ENCODE measurements at places on chromosomes 1 and 21. TPM values are rescaled to one million over a fixed set of nuclear protein-coding genes. Genes with fewer than 3 reads are reported as not detected.

DNA sequence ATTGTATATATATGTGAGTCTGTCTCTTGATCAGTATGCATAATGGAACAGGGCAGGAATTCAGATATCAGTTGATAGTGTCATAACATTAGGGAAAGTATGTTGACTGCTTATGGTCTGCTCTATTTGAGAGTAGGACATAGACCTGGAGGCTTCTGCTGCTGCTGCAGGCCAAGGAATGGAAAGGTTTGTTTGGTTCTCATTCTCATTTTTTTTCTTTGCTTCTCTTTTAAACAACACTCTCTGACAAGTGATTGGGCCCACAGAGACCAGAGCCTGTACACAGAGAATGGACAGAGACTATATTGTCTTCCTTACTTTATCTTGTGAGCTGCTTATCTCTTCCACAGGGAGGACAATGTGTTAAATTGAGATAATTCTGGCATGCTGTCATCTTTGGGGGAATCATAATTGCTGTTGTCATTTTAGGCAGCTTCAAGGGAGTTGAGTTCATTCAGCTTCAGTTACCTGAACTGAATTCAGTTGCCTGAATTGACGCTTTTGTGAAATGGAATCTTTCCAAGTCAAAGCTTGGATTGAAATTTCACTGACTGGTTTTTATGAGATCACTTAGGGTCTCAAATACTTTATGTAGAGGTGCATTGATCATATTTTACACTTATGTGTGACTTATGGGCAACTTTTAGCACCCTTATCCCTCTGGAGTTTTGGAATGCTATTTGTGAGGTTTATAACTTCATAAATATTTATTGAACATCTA lies 16.9 kb downstream of the CAP1 start:
- peaks cover 24% of the 10 kb centered on the region for H3K4me1 ChIP-seq
- no peak for DNase-seq
- H3K4me3 ChIP-seq, result no peak overlapping the region
- H3K27me3 ChIP-seq, result no peaks in the 10 kb centered on the region
- peaks cover 25% of the 10 kb centered on the region for H3K36me3 ChIP-seq

The VSIG8 gene
- polyA plus RNA-seq, result 0.06 TPM

The C1QC gene
- 79.1 TPM for polyA plus RNA-seq

The HS2ST1 gene
- polyA plus RNA-seq, result 32.2 TPM

The TNFRSF4 gene
- polyA plus RNA-seq, result 1.1 TPM

The SLC44A3 gene
- 70.5 TPM for polyA plus RNA-seq

GRCh38 chr1:14677292-14677971 lies 78.9 kb downstream of the KAZN start:
- no peaks in the 10 kb centered on the region for H3K4me1 ChIP-seq
- no peak overlapping the region for H3K27ac ChIP-seq
- no peaks in the 10 kb centered on the region for H3K36me3 ChIP-seq
- no peaks in the 10 kb centered on the region for H3K27me3 ChIP-seq
- H3K4me3 ChIP-seq, result no peak overlapping the region

The PGLYRP3 gene
- not detected for polyA plus RNA-seq

The B3GALT2 gene
- 4.9 TPM for polyA plus RNA-seq

The CRNN gene
- polyA plus RNA-seq, result not detected

The LBR gene
- 71.2 TPM for polyA plus RNA-seq

The RGS16 gene
- 2.3 TPM for polyA plus RNA-seq

The TOMM40L gene
- polyA plus RNA-seq, result 16.2 TPM

DNA sequence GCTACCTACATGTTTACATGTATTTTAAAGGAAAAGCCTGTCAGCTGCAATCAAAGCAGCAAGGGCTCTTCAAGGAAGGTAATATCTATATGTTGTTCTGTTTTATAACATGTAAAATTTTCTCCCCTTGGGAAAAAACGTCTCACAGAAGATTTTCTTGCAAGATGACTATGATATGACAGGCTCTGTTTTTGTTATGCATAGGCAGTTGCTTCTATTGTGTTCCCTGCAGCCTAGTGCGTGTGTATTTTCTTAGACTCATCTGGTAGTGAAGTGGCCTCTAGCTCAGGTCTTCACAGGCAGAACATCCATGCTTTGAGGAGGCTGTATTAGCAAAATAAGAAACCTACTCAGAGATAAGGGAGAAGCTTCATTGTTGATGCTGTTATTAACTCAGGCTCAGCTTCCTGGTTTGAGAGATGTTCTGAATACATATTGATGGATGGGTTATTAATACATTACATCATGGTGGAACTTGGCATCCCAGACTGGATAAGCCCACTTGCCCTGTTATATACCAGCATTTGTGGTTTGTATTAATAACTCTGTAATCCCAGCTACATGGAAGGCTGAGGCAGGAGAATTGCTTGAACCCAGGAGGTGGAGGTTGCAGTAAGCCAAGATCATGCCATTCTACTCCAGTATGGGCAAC lies 35.8 kb downstream of the LAMC1 start:
- DNase-seq, result no peak
- H3K27me3 ChIP-seq, result no peaks in the 10 kb centered on the region
- H3K36me3 ChIP-seq, result no peaks in the 10 kb centered on the region
- no peak overlapping the region for H3K27ac ChIP-seq
- no peak overlapping the region for H3K4me3 ChIP-seq

The TP73 gene
- 0.55 TPM for polyA plus RNA-seq

DNA sequence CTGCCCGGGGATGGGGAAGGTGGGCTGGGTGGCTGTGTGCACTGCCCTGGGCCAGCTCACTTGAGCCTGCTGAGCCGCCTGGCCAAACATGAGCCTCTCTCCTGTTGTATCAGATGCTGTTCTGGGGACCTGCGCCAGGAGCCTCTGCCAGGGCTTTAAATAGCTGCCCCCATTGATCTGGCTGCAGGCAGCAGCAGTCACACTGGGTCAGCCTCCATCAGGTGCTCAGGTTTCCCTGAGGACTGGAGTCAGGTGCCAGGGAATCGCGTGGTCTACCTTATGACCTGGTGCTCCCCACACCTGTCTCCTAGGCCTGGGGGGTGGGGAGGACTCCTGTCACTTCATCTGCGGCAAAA lies 700 bp upstream of the CCDC28B start:
- DNase-seq, result no peak
- peaks cover 22% of the 10 kb centered on the region for H3K4me1 ChIP-seq
- H3K4me3 ChIP-seq, result peak overlapping the region; percentile 52
- H3K36me3 ChIP-seq, result peaks cover 37% of the 10 kb centered on the region
- H3K27ac ChIP-seq, result peak overlapping the region; percentile 67

DNA sequence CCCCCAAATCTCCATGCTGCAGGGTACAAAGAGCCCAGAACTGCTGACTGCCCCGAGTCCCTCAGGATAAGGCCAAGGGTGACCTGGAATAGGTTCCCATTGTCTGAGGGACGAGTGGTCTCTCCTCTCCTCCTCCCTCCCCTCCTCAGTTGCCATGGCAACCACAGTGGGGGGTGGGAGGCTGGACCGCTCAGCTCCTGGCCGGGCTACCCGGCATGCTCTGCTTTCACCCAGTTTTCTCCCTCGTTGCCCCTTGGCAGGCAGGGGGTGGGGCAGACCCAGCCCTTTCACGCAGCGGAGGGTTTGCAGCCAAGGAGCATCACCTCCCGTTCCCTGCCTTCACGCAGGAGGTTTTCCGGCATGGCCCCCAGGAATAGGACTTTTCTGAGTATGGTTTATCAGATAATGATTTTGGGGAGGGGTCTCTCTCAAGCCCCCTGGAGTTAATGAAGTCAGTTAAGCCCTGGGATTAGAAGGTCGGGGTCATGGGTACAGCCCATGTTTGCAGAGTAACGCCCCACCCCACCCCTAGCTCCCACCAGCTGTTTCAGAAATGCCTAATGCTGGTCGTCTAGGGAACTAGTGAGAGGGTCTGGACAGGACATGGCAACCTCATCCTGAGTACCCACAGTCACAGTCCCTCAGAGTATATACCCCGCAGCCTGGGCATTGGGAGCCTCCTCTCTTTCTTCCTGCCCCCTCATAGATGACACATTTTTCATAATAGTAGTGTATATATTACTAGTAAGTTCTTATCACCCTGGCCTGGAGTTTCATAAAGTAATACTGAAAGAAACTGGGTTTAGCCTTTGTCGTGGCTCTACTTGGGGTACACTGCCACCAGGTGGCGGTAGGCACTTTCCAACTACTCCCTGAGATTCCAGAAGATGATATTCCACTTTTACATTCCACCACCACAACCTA lies 20.7 kb downstream of the C1QB start:
- H3K27ac ChIP-seq, result no peak overlapping the region
- H3K27me3 ChIP-seq, result peaks cover 2% of the 10 kb centered on the region
- DNase-seq, result peak; percentile 67
- no peak overlapping the region for H3K4me3 ChIP-seq
- H3K4me1 ChIP-seq, result peaks cover 19% of the 10 kb centered on the region

The C1orf74 gene
- 4.7 TPM for polyA plus RNA-seq

DNA sequence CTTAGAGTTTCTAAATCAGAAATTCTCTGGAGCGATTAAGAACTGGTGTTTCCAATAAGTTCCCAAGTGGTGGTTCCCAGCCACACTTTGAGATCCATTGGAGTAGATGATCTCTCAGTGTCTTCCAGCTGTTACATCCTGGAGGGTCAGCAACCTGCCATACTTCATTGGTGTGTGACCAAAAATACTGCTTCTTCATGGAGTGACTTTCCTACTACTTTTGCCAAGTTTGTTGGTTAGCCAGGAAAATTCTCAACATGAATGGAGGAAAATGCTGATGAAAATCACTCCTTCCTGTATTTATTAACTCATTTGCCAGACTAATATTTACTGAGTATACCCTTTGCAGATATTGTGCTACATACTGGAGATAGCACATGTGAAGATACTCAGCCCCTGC lies 186.1 kb downstream of the FGGY start:
- H3K4me3 ChIP-seq, result no peak overlapping the region
- H3K4me1 ChIP-seq, result peaks cover 16% of the 10 kb centered on the region
- H3K27me3 ChIP-seq, result no peaks in the 10 kb centered on the region
- DNase-seq, result no peak

The LRRIQ3 gene
- 1.1 TPM for polyA plus RNA-seq

The S100A4 gene
- polyA plus RNA-seq, result 18.0 TPM

The LCE1A gene
- polyA plus RNA-seq, result not detected

The IL19 gene
- not detected for polyA plus RNA-seq

The MAP1LC3C gene
- 0.72 TPM for polyA plus RNA-seq

All from large intestine (tissue), 12 donors.